ENCODE measurements at places on chromosomes 13 and 19.

- DNase-seq = no peak
Measured at GRCh38 chr13:110634558-110634957, 19.2 kb downstream of the NAXD start.

GRCh38 chr13:40993987-40994386, 25.1 kb downstream of the ELF1 start:
- no peak for DNase-seq

- DNase-seq = no peak
Measured at GRCh38 chr19:27833031-27833430, 1379.9 kb downstream of the UQCRFS1 start.

- DNase-seq = no peak
Measured at GRCh38 chr19:33316541-33317264, 14.4 kb upstream of the CEBPA start.

- no peak for DNase-seq
Measured at GRCh38 chr13:24717217-24717616, 37.0 kb downstream of the ATP12A start.

DNA sequence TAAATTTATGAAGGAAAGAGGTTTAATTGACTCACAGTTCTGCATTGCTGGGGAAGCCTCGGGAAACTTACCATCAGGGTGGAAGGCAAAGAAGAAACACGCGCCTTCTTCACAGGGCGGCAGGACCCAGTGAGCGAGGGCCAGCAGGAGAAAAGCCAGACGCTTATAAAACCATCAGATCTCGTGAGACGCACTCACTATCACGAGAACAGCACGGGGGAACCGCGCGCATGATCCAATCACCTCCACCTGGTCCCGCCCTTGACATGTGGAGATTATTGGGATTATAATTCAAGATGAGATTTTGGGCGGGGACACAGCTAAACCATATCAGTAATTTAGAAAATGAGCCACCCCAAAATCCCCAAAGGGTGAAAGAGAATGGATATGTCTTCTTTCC, 187.1 kb downstream of the RAP2A start:
- no peak for DNase-seq

GRCh38 chr19:55240713-55241020, 12.1 kb upstream of the TMEM86B start:
- DNase-seq = no peak

- DNase-seq = no peak
Measured at GRCh38 chr13:57992416-57992815, 360.9 kb downstream of the PCDH17 start.

DNA sequence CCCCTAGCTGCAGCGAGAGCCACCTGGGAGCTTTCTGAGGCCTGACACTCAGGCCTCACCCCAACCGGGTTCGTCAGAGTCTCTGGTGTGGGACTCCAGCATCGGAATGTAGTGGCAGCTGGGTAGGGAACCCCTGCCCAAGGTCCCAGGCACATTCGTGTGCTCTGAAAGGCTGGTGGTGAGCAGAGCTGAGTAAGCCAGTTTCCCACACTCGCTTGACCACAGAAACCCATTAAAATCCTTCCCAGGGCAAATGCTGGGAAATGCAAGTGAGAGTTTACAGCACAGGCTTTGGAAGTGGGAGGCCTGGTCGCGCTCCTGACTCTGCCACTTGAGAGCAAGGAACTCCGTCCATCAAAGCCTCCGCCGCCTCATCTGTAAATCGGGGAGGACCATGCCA, 4.2 kb downstream of the TRAPPC6A start:
- no peak for DNase-seq

DNA sequence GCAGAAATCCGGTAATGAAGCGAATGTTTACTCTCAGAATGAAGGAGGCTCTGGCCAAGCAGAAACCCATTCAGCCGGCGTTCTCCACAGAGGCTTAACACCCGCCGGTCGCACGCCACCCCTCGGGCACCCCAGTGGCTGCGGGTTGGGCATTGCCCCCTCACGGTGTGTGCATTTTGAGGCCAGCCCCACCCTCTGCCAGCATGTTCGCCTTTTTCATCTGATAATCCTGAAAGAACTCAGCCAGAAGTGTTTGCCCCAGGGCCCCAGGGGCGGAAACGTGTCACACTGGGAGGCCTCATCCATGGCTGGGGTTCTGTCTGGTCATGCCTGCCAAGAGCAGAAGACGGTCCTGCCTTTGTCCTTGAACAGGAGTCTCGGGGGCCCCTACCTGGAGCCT, 34.2 kb downstream of the COMP start:
- DNase-seq = no peak

GRCh38 chr13:57409656-57410055, 221.9 kb upstream of the PCDH17 start:
- DNase-seq = no peak
